ENCODE measurements at places on chromosomes 2 and 18.

GRCh38 chr2:66306483-66306882 is 128.4 kb upstream of the MEIS1 start:
- DNase-seq, result no peak

GRCh38 chr2:173623438-173624319 is 269.0 kb downstream of the CDCA7 start:
- DNase-seq, result no peak

DNA sequence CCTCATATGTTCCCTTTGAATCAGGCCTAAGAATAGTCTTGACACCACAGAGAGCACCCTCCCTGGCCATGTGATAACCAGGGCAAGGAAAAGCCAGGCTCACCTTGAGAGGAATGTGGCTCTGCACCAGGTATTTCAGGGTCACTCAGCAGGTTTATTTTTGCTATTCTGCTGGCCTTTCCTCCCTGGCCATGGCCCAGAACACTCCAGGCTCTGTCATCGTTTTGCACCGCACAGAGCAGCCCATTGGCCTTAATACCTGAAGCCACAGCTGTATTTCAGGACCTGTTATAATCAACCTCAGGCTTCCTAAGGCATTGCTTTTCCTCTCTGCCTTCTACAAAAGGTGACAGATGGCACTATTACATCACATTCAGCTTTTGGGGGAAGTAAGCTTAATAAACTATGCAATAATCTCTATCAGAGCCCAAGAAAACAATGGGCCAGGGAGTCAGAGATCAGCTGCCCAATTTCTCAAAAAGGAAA is 668.3 kb downstream of the IRS1 start:
- DNase-seq, result peak; percentile 18

GRCh38 chr2:201777043-201777442 is 3.7 kb downstream of the ALS2 start:
- no peak for DNase-seq

GRCh38 chr2:905833-906140 is 44.9 kb upstream of the SNTG2 start:
- no peak for DNase-seq

DNA sequence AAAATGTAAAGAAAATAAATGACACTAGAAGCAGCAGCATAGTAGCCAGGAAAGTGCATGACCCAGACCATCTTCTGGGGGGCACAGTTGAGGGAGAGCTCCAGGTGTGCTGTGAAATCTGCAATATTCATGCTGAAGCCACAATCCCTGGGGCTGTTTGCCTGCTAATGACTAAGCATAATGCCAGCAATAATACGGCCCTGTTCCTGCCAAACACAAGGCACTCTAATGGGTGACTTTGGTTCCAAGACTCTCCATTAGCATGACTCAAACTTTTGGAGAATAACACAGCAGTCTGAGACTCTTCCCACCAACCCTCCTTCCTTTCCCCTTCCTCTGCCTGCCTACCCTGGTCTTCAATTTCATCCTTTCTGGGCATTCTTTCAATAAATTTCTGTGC is 77.9 kb upstream of the DOCK10 start:
- no peak for DNase-seq

- DNase-seq, result peak; percentile 33
Measured at GRCh38 chr18:8949206-8949605, 153.3 kb upstream of the NDUFV2 start.

DNA sequence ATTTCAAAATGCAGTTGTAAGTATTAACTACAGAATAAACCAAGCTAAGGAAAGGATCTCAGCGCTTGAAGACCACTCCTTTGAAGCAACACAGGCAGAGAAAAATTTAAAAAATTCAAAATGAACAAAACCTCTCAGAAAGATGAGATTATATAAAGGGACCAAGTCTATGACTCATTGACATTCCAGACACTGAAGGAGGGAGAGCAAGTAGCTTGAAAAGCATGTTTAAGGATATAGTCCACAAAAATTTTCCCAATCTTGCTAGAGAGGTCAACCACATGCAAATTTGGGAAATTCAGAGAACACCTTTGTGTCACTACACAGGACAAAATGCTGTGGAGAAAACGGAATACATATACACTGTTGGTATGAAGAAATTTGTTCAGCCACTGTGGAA is 112.6 kb upstream of the MC4R start:
- no peak for DNase-seq

DNA sequence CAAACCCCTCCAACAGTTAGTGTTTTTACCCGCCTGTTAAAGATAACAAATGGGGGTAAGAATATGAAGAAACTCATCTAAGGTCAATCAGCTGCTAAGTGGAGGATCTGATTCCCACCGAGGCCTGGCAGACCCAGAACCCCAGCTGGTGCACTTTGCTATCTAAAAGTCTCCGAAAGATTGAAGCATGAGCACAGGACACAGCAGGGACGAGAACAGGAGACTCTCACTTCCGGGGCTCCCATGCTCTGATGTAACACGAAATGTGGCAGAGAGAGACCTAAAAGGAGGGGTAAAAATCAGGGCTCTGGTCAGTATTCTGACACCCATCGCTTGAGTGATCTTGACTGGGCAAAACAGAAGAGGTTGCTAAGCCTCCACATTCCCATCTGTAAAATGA is 119.7 kb downstream of the PDCL3 start:
- DNase-seq, result no peak

DNA sequence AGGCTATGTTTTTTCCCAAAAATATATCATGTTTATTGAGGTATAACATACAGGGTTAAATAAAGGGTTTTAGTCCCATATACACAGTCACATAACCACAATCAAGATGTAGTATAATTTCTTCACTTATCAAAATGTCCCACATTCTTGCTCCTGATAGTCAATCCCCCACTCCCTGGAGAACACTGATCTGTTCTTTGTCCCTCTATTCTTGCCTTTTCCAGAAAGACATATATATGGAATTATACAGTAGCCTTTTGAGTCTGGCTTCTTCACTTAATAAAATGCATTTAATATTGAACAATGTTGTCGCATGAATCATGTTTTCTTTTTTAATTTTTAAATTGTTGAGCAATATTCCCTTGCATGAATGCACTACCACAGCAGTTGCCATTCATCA is 1059.7 kb downstream of the TSN start:
- DNase-seq, result no peak

DNA sequence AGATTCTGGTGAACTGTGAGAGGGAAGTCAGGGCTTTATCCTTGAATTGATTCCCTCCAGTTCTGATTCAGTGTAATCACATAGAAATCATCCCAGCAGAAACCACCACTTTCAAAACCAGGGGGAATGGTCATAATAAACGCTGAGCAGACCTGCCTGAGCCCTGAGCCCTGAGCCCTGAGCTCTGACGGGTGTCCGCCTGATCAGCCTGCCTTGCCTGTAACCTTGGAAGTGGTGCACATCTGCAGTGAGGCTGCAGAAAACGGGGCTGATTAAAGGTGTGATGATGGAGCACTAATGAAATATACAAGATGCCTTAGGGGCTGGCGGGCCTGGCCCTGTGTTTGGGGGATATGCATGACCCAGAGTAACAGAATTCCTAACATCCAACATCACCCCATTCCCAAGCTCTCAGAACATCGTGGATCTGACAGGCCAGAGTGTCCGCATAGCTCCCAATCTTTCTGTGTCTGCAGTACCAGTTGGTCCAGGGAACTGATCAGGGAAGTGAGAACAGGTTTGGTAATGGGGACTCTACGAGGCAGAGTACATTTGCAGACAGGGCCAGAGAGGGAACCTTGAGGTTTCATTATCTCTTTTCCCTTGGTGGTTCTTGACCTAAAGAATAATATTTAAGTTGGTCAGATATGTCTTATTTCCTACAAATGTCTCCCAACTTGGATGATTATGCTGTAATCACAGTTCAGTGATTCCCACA is 37.8 kb downstream of the KCTD18 start:
- DNase-seq, result no peak

- no peak for DNase-seq
Measured at GRCh38 chr18:48842259-48843061, 108.3 kb downstream of the SMAD7 start.

Measured in Ammon's horn (tissue), 1 donor.